CD8-positive, alpha-beta memory T cell (primary cell): ENCODE measurements at places on chromosomes 2 and 18. TPM values are rescaled to one million over a fixed set of nuclear protein-coding genes. Genes with fewer than 3 reads are reported as not detected.

DNA sequence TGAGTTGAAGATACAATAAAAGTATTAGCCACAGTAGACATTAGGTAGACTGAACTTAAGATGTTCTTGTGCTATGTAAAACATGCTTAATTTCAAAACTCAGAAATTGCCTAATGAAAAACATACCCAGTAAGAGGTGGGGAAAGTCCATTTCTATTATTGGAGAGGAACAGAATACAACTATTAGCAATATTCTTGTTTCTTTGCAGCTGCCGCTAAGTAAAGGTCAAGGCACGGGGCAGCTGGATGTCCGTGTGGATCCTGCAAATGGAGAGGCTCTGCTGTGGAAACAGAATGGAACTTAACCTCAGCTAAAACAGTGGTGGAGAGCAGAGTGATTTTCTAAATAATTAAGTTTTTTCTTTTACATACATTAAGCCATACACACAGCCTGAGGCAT, 139.2 kb upstream of the ARHGAP28 start:
- no peak for DNase-seq

DNA sequence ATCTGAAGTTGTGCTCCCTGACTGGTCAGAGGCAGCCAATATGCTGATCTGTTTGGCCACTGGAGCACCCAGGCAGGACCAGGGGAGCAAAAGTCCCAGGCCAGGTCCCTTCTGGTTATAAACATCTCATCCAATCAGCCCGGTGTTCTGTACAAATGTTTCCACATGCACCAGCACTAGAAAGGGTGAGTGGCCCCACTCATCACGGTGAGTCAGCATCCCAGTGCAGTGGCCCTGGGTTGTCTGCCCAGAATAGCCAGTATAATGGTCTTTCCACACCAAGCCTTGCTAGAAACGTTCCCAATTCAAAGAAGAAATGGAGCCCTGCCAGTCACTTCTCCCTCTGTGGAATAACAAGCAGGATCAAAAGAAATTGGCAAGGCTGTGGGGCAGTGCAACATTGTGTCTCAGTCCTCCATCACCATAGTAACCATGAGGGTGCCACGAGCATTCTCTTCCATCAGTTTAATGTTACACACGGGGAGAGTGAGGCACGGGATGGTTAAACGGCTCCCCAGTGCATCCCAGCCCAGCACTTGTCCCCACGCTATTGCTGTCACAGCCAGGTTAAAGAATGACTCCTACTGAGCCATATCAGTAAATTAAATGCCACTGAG, 174.9 kb downstream of the SEPTIN10 start:
- no peak for DNase-seq

ZAP70 gene
- total RNA-seq: 180 TPM

DNA sequence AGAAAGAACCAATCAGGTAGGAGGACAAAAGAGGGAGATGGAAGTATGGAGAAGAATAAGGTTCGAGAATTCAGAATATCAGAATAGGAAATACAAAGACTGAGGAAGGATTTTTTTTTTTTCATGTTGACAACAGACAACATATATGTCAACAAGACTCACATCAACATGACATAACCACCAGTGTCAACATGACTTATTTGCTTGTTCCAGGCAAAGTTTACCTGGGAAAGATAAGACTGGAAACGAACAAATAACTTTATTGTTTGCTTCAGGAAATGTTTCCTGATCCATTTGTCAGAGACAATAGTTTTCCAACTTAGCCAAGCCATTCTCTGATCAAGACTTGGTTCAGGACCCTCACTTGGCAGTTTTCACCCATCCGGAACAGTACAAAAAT, 321.9 kb upstream of the NETO1 start:
- DNase-seq: no peak

DNA sequence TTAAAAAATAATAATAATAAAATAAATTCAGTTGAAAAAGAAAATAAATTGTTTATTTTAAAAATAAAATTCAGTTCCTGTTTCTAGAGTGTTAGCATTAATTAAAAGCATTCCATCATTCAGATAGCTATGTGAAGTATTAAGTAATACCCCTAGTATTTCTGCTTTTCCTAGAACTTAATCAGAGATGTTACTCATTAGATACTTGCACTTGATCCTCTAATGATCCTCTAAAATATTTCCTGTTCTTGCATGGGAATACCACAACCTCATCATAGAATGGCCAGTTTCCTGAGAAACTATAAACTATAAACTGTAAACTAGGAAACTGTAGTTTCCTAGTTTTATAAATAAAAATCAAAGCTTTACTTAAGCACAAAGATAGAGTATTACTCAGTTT, 11.1 kb upstream of the CNNM3 start:
- no peak for DNase-seq
